ENCODE measurements at places on chromosomes 13 and 19.

DNA sequence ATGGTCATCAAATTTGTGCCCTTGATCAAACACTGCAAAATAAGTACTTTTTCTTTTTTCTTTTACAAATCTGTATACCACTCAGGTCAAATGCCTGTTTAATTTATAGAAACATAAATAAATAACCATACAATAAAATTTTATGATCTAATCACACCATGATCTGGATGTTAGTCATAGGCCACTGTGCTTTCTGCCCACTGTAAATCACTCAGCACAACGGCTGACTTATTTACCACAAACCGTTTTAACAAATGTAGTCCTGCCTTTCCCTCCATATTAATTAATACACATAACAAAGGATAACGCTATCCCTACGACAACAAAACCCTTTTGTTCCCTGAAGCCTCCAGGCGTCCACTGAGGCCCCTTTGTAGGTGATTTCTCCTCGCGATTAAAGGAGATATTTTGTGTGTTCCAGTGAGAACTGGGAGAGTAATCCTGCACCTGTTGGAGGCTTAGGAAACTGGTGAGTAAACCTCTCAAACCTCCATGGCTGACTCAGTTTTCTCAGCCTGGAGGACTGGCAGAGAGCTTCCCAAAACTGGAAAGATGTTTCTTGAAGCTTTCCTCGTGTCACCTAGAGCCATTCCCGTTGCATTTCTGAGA lies 477.1 kb upstream of the SGCG start:
- no peak for DNase-seq

DNA sequence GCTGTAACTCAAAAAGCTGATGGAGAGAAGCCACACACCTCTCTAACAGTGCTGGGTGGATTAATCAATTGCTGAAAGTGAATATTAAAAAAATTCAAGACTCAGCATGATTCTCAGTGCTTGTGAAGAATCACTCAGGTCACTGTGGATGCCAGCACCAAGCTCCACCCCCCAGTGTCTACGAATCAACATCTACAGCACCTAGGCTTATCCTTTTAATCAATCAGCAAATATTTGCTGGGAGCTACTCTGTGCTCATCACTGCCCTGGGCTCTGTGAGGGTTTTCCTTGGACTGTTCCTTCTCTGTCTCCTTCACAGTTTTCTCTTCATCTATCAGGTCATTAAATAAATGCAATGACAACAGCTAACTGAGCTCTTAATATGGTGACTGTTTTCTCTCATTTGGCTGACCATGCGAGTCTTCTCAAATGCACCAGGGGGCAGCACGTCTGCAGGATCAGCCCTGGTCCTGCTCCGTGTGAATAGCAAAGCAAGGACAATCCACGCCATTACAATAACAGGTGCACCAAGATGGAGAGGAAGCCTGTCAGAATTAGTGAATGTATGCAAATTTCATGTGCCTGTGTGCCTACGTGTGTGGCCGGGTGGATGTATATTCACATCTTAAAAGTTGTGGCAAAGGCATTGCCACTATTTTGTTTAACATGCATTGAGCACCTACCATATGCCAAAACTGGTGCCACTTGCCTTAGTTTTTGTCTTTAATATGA lies 14.6 kb upstream of the C13orf42 start:
- no peak for DNase-seq

DNA sequence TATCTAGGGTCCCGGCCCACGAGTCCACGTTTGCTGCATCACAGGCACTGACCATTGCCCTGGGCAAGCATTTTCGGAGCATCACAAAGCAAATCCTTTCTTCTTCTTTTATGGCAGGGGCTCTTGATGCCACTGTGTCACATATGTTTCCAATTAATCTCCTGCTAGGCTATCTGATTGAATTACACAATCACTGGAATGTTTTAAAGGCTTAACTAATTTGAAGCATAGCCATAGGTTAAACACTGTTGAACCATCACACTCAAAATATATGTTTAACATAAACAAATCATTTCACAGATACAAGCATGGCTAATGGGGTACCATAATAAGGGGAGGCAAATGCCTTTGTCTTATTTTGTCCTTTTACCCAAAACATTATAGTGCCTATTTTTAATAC lies 338.3 kb downstream of the POU4F1 start:
- DNase-seq, result no peak

GRCh38 chr19:32869966-32870573 lies 503 bp upstream of the SLC7A9 start:
- no peak for DNase-seq

DNA sequence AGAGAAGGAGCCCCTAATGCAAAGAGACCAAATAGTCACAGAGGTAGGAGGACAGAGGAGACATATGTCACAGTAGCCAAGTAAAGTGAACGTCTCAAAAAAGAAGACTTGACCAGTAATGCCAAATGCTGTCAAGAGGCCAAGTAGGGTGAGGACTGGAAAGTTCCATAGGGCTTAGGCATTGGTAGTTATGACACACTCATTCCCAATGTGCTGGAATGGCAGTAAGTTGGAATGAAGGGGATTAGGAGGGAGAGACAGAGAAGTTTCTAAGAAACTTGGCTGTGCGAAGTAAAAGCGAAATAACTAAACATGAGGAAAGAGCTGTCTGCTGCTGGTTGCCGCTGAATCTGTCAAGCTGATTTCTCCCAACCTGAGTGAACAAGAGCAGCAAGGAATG lies 14.9 kb upstream of the FRY start:
- DNase-seq, result no peak

DNA sequence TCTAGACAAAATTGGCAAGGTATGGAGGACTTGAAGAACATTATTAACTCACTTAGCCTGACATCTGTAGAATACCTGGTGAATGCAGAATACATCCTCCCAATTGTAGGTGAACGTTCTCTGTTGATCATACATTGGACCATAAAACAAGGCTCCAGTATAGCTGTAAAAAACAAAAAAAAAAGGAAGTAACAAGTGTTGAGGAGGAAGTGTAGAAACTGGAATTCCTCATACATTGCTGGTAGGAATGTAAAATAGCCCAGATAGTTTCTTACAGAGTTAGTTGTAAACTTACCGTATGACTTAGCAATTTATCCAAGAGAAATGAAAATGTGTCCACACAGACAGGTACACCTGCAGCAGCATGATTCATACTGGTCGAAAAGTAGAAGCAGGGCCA lies 44.8 kb downstream of the TSSK6 start:
- DNase-seq, result no peak

DNA sequence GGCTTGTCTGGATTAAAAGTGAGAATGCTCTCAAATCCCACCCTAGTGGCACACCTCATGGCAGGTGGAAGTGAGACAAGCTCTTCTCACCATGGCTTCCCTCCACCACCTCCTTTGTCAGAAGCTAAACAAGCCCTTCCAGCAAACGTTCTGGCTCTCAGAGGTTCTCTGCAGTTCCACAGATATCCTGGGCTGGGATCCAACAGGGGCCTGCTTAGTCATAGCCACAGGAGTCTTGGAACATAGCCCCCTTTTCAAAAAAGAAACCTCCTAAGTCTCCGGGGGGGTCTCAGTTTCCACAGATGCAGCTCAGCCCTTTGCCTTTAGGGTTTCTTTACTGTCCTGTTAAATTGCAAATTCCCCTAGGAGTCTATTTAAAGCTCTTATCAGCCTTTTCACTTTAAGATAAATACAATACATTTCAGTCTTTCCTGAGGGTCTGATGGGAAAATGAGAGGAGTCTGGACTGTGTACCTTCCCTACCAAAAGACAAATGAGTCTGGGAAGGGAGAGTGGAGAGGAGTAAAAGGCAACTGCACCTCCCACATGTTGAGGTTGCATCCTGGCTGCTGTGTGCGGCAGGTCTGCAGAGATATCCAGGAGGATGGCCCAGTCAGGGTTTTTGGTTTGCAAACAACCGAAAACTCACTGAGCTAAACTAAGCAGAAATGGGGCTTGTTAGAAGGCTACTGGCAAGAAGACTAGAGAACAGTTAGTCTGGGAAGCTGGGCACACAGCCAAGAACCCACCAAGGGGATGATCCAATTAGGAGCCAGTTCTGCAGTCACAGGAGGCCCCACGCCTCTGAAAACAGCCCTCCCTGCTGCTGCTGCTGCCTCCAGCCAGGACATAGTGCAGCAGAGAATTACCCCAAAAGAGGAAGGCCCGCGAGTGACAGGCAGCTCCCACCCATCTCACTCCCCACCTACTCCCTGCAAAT lies 41.4 kb upstream of the SERP2 start:
- DNase-seq, result no peak

GRCh38 chr19:9645472-9645871 lies 24.4 kb upstream of the ZNF561 start:
- no peak for DNase-seq

GRCh38 chr13:51998723-51999509 lies 12.3 kb downstream of the ATP7B start:
- DNase-seq, result no peak

GRCh38 chr13:51519771-51520216 lies 64.5 kb upstream of the WDFY2 start:
- no peak for DNase-seq

DNA sequence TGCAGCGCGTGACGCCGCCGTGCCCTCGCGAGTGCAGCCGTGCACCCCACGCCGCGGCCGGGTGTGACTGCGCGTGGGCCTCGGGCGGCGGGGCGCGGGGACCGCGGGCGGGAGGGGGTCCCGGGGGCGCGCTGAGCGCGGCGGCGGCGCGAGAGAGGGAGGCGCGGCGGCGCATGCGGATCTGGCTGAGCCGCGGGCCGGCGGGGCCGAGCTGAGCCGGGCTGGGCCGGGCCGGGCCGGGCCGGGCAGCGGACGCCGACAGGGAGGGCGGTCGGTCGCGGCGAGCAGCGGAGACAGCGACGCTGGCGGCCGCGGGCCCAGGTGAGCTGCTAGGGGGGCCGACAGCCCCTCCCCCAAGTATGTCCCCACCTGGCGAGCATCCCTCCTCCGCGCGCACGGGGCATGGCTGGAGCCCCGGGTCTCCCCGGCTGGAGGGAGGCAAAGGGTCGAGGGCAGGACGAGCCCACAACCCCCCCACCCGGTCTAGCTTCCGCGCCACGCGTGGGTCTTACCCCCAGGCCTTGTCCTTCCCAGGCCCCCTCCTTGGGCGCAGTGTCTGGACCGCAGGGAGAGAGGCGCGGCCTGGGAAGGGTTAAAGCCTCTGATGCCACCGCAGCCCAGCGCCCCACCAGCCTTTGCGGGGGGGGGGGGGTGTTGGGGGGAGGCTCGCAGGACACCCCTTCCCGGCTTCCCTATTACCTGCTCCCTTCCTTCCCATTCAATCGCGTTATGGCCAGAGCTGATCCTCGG lies at the start of gene SPTBN4:
SPTBN4 (plus strand) TSS at position 17 of the 750 bp plus-strand sequence. CDS start 5,621 bp downstream, outside the sequence.
- no peak for DNase-seq
